Stimulated activated CD4-positive, alpha-beta T cell treated with anti-CD3 and anti-CD28 coated beads, Interleukin-15, amount 100 ng/mL, for 48 hours (primary cell): ENCODE measurements at places on chromosomes 2 and 18.

DNA sequence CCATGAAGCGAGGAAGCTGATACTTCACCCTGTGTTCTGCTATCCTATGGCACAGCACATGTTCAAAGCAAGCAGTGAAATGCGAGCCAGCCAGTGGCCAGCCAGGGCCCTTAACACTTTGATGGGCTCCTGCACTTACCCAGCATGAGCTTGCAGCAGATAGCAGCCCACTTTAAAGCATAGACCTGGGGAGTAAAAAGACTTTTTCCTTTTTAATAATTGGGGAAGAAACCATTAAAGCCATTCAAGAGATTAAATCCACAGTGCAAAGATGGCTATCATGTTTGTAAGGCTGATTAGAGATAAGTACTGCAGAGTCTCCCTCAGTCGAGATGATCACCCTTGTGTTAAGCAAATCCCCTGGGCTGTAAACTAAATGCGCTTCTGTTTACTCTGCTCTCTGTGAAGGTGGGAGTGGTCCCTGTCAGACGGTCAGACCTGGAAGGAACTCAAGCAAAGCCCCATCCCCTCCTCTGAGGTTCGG, 15.7 kb downstream of the CCBE1 start:
- no peak for DNase-seq

- no peak for DNase-seq
These were observed 127.0 kb downstream of the ST6GAL2 start for GRCh38 chr2:106758901-106759497.

DNA sequence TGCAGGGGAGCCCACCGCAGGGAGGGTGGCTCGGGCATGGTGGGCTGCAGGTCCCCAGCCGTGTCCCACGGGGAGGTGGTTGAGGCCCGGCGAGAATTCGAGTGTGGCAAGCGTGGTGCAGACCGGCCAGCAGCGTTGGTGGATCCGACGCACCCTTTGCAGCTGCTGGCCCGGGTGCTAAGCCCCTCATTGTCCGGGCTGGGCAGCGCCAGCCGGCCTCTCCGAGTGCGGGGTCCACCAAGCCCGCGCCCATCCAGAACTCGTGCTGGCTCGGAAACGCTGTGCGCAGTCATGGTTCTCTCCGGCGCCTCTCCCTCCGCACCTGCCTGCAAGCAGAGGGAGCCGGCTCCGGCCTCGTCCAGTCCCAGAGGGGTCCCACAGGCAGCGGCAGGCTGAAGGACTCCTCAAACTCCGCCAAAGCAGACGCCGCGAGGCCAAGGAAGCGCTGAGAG, 177.0 kb upstream of the SLC35G4 start:
- DNase-seq, result no peak

DNA sequence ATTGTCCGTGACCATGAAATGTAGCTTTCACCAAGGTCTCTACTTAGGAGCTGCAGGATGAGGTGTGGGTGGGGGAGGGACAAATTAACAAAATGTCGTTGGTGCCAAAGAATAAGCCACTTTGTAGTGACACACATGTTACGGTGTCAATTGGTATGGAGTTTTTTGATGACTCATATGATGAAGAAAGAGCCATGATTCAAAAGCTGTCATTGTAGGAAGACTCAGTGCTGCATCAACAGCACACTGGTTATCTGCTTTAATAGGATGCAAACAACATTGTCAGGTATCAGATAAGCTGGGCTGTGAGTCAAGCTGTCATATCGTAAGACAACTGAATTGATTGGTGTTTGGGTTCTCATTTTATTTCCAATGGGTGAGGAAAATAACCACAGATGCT, 36.6 kb upstream of the BOD1L2 start:
- DNase-seq, result no peak

- DNase-seq, result no peak
These were observed 11.4 kb upstream of the PROKR1 start for GRCh38 chr2:68632021-68632420.

- no peak for DNase-seq
These were observed 207.9 kb upstream of the HDAC4 start for GRCh38 chr2:239608723-239609122.

DNA sequence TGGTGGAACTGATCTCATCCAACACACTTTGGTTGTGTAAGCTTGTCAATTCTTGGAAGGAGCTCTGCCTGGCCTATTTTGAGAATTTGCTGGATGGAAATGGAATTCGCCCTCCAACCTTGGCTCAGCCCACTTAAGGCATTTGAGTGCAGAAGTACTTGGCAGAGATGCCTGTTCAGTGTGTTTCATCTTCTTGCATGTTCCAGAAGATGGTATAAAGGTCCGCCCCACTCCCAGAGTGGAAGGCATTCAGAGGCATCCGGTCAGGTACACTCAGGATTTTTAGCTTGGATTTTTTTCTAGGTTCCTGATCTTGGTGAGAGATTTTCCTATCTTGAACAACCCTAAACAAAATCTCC, 61.3 kb upstream of the TXNDC2 start:
- no peak for DNase-seq

GRCh38 chr2:224134003-224134734, 95.1 kb upstream of the SERPINE2 start:
- no peak for DNase-seq

- no peak for DNase-seq
These were observed 33.7 kb downstream of the RBFA start for GRCh38 chr18:80067897-80068296.

- DNase-seq, result no peak
These were observed 86.0 kb upstream of the AFF3 start for GRCh38 chr2:100228415-100228814.

- DNase-seq, result no peak
These were observed 43.5 kb upstream of the ITSN2 start for GRCh38 chr2:24403832-24404212.
